ENCODE measurements at places on chromosomes 16 and 17.

DNA sequence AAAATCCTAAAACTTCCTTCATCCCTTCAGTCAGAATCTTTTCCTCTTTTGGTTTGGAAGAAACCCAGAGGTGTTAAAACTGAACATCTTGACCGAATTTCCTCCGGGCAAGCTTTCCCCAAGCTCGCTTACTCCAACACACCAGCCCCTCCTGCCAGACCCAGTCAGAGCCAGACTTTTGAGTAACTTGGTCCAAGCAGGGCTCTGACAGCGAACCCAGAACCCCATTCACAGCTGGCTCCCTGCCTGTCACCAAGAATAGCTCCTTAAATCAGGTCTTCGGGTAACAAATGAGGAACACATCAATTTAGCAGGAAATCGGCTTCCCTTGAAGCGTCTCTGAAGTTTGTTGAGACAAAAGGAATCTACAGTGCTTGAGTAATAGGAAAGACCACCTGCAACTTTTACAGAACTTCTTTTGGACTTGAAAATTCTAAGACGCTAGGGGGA, 27.3 kb downstream of the GAS7 start:
- peak; percentile 46 for DNase-seq

DNA sequence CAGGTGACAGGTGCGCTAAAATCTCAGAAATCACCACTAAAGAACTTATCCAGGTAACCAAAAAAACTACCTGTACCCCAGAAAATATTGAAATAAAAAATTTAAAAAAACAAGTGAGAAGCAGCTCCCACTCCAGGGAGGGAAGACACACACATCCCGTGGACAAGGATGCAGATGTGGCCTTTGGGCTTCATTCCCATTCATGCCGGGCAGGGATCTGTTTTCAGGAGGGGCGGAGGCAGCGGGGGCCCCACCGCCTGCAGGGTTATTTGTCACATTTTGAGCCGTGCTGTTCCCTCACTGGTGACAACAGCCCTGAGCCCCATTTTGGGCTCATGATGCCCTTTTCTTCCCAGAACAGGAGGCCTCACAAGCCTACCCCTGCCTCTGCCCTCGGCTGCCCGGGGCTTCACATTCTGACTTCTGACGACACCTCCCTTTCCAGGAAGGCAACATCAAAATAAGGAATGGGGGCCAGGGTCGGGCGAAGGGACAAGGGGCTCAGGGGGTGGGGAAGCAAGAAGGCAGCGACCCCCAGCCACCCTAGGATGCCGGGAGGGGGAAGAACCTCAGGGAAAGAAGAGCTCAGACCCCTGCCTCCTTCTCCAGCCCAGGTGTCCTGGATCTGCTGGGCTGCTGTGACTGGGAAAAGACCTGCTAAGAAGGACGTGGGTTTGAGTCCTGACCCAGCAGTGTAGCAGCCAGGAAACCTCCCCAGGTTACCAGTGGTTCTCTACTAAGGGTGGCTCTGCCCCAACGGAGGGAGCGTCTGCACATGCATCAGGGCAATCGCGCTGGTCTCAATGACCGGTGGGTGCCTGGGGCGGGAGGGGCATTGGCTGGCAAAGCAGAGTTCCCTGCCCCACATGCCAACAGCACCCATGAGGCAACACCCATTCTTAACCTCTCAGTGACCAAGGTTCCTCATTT, 2.3 kb upstream of the CD79B start:
- no peak for DNase-seq

DNA sequence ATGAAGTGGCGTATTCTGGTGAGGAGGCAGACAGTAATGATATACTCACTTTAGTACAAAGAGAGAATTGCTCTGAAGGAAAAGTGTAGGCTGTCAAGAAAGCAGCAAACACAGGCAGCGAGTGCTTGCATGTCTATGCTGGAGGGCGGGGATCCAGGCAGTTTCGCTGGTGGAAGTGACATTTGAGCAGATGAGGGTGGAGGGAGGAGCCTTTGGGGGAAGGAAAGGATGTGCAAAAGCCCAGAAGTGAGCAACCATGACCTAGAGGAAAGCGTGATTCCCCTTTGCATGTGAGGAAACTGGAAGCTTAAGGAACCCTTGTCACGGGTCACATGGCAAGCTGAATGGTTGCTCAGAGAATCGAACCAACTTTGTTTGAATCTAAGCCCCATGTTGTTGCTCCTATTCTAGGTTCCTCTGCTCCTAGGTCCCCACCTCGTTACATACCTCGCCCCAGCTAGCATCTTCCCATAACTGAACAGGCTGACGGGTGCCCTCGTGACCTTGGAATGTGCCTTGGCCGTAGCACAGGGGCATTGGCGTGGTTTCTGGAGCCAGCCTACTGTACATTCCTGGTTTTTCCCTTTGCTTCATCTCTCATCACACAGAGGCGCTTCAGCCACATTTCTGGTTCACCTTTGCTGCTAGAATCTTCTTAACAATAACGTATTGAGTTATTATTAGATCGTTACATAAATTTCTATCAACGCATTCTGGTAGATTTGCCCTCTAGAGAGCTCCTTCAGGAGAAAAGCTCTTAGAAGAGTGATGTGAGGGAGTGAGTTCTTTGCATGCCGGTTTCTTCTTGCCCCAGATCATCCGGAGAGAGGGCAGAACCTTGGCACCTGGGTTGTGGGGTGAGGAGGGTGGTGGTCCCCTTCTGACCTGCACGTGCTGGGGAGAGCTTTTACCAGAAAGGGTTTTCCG, 191.8 kb downstream of the SNX29 start:
- DNase-seq = no peak

DNA sequence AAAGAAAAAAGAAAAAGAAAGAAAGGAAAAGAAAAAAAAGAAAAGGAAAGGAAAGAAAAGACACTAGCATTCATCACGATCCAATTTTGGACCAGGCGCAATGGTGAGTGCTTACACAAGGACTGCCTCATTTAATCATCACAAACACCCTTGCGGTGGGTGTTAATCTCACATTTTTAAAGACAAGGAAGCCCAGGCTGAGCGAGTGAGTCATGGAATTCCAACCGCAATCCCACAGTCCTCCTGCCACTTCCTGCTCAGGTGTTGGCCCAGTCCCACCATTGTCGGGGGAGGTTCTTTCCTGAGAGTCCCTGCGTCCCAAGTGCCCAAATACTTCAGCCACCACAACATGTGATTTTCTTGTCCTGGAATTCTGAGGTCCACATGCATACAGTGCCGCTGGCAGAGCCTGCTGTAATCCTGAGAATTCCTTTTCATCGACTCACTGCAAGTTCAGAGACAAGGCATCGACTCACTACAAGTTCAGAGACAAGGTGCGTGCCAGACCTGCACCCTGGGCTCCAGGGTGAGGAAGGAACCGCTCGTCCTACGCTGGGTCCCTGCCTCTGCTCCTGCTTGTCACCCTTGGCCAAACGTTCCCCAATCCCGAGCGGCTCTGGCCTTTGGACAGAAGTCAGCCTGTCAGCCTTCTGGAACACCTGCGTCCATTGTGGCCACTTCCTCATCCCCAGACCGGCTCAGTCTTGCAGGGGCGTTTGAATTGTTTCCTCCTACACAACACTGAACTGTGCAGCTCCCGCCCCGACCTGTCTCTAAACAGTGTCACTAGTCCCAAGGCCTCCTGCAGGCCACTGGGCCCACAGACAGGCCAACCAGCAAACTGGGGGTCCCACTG, 5.8 kb downstream of the ZG16B start:
- DNase-seq = no peak

DNA sequence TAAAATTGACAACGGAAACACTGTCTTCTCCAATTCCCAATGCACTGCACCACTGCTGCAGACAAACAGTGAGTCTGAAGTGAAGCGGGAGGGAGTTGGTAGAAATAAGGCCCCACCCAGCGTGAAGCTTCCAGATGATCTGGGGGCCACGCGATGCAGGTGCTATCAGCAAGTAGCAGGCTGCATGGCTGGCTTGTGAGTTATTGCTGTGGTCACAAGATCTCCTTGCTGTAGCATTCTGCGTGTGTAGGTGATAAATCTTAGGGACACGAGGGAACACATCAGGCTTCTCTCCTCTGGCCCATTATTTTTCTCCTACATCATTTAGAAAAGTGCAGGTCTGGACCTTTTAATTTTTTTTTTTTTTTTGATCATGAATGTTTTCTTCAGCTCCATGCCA, 407.6 kb downstream of the TMEM114 start:
- no peak for DNase-seq

GRCh38 chr16:76926595-76926994, 264.4 kb upstream of the MON1B start:
- no peak for DNase-seq

GRCh38 chr17:31394544-31394943, 3.1 kb downstream of the RAB11FIP4 start:
- peak; percentile 68 for DNase-seq

GRCh38 chr16:8858994-8859912, 9.6 kb downstream of the CARHSP1 start:
- DNase-seq = no peak

GRCh38 chr16:21722771-21723455, 59.1 kb downstream of the OTOA start:
- DNase-seq = no peak

DNA sequence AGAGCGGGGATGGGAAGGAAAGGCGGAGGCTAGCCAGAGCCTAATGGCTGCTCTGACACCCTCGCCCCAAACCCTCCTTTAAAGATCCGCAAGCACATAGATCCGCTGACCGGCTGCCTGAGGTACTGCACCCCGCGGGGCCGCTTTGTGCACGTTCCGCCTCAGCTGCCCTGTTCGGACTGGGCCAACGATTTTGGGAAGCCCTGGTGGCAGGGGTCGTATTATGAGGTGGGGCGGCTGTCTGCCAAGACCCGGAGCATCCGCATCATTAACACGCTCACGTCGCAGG, 663 bp downstream of the CYB5D1 start:
- DNase-seq = no peak
